ENCODE measurements at places on chromosomes 2 and 18. TPM values are rescaled to one million over a fixed set of nuclear protein-coding genes. Genes with fewer than 3 reads are reported as not detected.

Gene RAB27B
- 0.98 TPM for total RNA-seq

Gene MYO7B
- total RNA-seq: 0.49 TPM

Gene MEP1B
- not detected for total RNA-seq

Gene SOCS6
- 17.8 TPM for total RNA-seq

Gene SPC25
- total RNA-seq: not detected

Gene ANKRD30B
- total RNA-seq: 0.49 TPM

Gene ESPNL
- total RNA-seq: 0.68 TPM

Gene POTEI
- not detected for total RNA-seq

Gene GPC1
- total RNA-seq: 35.0 TPM

Gene CENPA
- total RNA-seq: 1.7 TPM

Gene CNTNAP5
- not detected for total RNA-seq

Gene DYNAP
- total RNA-seq: not detected

Gene CMPK2
- total RNA-seq: 5.6 TPM

Gene LRRTM1
- not detected for total RNA-seq

Gene GCG
- not detected for total RNA-seq

Gene CYP26B1
- 10.0 TPM for total RNA-seq

Gene C2orf81
- total RNA-seq: 0.88 TPM

Gene SPATA3
- total RNA-seq: not detected

Gene RAB3GAP1
- 51.1 TPM for total RNA-seq

Gene IL36G
- not detected for total RNA-seq

Gene CPO
- 2.4 TPM for total RNA-seq

Gene DNAJC5G
- total RNA-seq: not detected

Gene KANSL1L
- total RNA-seq: 35.5 TPM

Gene RPRD1A
- 63.7 TPM for total RNA-seq

Gene ZSCAN30
- 17.7 TPM for total RNA-seq

Gene CROCC2
- not detected for total RNA-seq

Gene COLEC11
- total RNA-seq: 1.5 TPM

Gene ST8SIA5
- not detected for total RNA-seq

Gene FEZ2
- 69.2 TPM for total RNA-seq

Gene CHST9
- total RNA-seq: not detected

Gene ASXL2
- 17.7 TPM for total RNA-seq

Gene LIMS2
- 8.5 TPM for total RNA-seq

All from subcutaneous adipose tissue (tissue), 4 donors.